T47D (cell line): ENCODE measurements at places on chromosomes 3 and 15.

DNA sequence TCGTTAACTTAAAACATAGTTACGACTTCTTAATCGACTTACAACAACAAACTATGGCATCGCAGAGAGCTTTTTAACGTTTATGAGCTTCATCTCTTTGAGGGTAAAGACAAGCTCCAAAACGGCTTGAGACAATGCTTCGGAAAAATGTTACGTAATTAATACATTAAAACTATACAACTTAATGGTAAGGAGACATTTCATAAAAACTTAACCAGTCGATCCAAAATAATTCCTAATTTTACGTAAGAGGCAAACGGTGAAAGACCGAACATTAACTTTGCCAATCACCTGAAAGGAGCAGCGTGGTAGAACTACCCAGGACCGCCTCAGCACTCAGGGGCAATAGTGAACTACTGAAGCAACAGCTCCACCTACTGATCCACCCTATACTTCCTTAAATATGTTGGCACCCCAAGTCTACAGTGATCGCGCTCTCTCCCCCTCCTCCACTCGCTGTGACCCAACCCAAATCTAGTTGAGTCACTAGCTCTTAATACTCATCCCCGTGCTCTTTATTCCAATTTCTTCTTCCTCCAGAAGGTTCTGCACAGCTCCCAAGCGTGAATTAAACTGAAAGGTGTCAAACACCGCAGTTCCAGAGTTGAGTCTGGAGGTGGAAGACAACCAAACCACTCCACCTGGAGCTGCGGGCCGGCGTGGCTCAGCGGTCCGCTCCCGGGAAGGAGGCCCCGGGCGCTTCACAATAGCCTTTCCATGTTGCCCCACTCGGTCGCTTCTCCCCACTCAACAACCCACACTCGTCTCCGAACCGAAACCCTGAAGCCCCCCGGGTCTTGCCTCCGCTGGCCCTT is 901 bp downstream of the NAA50 start:
- peak; percentile 74 for DNase-seq

GRCh38 chr15:31494786-31495185 is 168.2 kb downstream of the KLF13 start:
- DNase-seq: no peak

DNA sequence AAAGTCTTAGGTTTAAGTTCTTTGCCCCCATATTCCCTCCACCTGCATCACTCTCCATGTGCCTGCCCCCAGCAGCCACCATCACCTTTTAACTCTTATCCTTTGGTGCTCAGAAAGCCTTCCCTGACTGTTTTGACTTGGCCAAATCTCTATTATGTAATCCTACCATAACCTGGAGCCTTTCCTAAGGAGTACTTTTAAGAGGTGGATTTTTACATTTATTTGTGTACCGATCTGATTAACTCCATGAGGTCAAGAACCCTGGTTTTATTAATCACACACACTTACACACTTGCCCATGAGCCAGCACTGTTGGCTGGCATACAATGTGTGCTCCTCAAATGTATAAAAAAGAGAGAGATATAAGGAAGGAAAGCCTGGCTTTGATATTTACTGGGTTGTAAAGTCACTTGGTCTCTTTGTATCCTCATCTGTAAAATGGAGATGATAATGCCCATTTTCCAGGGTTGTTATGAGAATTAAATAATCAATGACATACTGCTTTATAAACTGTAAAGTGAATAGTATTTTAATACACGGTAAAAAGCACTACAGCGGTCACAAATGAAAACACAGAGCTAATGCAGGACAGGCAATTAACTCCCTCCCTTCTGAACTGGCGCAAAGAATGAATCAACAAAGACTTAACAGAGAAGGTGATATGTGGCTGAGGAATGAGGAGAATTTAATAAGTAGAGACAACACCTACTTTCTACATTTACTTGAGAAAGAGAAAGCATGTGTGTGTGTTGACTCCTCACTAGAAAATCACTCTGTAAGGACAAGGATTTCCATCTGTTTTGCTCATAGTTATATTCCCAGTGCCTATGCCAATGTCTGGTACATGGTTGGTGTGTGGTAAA is 45.4 kb downstream of the ATP13A4 start:
- no peak for DNase-seq

GRCh38 chr15:56929933-56930332 is 11.5 kb downstream of the TCF12 start:
- DNase-seq: no peak

- no peak for DNase-seq
These were observed 70.7 kb downstream of the SOX2 start for GRCh38 chr3:181782306-181782954.

DNA sequence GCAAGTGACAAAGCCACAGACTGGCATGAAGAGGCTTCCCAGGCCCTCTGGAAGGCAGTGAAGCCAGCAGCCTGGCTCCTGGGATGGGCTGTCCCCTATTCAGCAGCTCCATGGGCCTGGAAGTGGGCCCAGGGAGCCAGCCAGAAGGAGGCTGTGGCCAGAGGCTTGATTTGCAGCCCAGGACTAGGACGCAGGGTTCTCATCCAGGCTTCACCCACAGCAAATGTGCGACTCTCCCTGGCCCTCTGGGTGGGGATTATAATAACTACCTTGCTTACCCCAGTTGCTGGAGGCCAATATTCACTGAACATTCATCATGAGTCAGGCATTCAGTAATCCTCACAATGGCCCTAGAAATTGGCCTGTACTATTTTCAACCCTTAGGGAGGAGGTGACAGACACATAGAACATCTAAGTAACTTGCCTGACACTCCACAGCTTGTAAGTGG is 24.6 kb upstream of the SRP14 start:
- DNase-seq: no peak

- no peak for DNase-seq
These were observed 512.1 kb downstream of the ROBO1 start for GRCh38 chr3:79255702-79256101.

- DNase-seq: no peak
These were observed 60.9 kb upstream of the ATP11B start for GRCh38 chr3:182732232-182733015.

- no peak for DNase-seq
These were observed 23.9 kb downstream of the FOXP1 start for GRCh38 chr3:71559578-71560162.

- no peak for DNase-seq
These were observed 14.2 kb downstream of the RAB6B start for GRCh38 chr3:133881492-133881891.

- DNase-seq: no peak
These were observed 269.2 kb downstream of the PDCD6IP start for GRCh38 chr3:34067536-34068051.

DNA sequence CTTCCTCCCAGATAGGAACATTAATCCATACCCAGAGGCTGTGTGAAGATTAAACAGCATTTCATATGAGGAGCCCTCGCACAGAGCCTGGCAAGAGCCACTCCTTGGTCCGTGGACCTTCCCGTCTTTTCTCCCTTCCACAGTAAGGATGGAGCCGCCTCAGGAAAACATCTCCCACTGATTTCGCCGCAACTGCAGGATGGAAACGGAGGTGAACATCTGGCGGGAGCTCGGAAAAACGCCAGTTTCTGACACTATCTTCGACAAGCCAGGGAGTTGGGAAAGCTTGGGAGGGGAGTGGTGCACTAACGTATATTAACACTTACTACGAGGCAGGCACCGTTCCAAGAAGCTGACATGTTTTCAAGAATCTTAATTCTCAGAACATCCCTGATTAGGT is 157.9 kb downstream of the XXYLT1 start:
- no peak for DNase-seq

DNA sequence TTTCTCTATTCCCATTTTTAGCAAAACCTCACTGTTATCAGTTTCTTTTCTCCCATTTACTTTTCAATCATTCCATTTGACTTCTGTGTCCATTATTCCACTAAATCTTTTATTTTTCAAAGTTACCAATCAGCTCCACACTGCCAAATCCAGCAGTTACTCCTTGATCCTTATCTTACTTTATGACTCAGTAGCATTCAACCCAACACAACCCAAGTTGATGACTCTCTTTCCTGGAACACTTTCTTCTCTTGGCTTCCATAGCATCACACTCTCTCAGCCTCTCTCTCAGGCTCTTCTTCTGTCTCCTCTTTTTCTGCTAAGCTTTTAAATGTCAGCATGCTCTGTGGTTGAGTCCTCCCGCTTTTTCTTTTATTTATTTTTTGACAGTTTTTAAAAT is 36.3 kb downstream of the RASGRP1 start:
- DNase-seq: no peak

GRCh38 chr3:109373933-109374332 is 36.6 kb upstream of the DPPA4 start:
- DNase-seq: no peak

- DNase-seq: no peak
These were observed 60.4 kb downstream of the CRYGS start for GRCh38 chr3:186483611-186484340.

DNA sequence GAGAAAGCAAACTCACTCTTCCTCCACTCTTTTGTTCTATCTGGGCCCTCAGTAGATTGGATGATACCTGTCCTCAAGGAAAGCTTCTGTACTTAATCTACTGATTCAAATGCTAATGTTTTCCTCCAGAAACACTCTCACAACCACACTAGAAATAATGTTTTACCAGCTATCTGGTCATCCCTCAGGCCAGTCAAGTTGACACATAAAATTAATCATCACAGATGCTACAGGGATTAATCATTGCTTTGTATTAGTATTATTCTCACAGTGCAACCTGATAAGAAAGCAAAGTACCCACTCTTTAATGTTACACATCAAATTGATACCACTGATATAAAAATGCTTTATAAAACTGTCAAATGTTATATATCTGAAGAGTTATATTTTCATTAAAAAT is 52.9 kb upstream of the ARL6 start:
- no peak for DNase-seq

DNA sequence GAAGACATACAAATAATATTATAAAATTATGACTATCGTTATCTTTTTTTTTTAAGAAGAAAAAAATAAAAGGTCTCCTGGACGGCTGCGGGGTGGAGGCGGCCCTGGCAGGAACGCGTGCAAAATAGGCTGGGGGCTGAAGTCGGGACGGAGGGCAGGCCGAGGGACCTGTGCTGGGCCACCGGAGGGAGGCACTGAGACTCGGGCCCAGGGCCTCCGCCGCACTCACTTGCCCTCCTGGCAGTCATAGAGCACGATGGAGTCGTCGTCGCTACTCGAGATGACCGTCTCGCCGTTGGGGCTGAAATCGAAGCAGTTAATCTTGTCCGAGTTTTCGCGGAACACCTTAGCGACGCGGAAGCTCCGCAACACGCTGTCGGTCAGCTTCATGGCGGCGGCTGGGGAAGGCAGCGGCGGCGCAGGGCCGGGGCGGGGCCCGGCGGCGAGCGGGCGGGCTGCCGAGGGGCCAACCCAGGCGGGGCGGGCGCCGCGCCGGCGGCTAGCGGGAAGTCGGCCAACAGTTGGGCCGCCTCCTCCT is 408 bp downstream of the WDR82 start:
- no peak for DNase-seq

GRCh38 chr3:65751123-65751700 is 287.5 kb downstream of the MAGI1 start:
- no peak for DNase-seq

GRCh38 chr3:15453501-15453900 is 26.1 kb downstream of the EAF1 start:
- DNase-seq: no peak

GRCh38 chr3:193310914-193311723 is 67.4 kb downstream of the ATP13A5 start:
- DNase-seq: no peak

DNA sequence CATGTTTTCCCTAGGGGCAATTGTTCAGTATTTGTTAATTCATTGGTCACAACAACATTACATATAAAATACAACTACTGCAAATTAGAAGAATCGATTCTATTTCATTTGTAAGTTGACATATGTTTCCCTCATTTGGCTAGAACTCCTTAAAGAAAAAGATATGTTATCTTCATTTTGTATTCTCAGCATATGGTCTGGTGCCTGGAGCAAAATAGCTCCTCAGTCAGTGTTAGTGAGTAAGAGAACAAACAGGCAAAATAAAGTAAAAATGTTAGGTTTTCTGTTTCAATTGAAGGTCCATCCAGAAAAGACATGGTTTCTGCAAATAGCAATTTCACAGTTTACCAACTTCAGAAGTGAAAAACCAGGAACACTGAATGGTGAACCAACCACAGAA is 1343.1 kb downstream of the ROBO1 start:
- DNase-seq: no peak
